ENCODE measurements at places on chromosomes 7 and 10. TPM values are rescaled to one million over a fixed set of nuclear protein-coding genes. Genes with fewer than 3 reads are reported as not detected.

- no peak for DNase-seq
- no peaks in the 10 kb centered on the region for H3K4me1 ChIP-seq
- no peak overlapping the region for H3K4me3 ChIP-seq
- no peaks in the 10 kb centered on the region for H3K27me3 ChIP-seq
- H3K36me3 ChIP-seq: no peaks in the 10 kb centered on the region
Measured at GRCh38 chr7:113283861-113284260, 165.5 kb upstream of the SMIM30 start.

- no peaks in the 10 kb centered on the region for H3K27me3 ChIP-seq
- peak overlapping the region; percentile 98 for H3K4me3 ChIP-seq
- peak overlapping the region; percentile 97 for H3K27ac ChIP-seq
Measured at GRCh38 chr7:130953196-130953595, 219.2 kb upstream of the KLF14 start.

DNA sequence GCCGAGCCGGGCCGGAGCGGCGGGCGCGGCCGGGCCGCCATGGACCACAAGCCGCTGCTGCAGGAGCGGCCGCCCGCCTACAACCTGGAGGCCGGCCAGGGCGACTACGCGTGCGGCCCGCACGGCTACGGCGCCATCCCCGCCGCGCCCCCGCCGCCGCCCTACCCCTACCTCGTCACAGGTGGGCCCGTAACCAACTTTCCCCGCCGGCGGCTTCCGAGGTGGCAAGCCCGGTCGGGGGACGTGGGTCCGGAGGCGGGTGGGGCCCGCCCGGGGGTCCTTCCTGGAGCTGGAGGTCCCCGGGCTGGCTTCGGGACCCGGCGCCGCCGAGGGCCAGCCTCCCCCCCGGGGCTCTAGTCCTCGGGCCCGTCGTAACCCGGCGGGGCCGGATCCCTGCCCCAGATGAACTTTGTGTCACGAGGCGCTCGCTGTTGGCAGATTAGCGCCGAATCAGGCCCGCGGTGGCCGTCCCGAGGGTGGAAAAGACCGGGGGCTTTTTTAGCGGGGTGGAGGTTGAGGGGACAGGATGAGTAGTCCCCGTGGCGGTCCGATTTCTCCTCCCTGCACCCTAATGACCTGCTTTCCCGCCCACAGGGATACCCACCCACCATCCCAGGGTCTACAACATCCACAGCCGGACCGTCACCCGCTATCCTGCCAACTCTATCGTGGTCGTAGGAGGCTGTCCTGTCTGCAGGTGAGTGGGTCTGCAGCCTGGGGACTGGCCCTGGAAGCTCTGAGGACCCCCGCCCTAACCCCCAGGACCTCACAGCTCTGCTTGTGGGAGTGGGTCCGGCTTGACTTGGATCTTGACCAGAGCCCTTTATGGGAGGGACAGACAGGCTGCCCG lies 496 bp downstream of the BRI3 start:
- H3K4me1 ChIP-seq: peaks cover 49% of the 10 kb centered on the region
- peak overlapping the region; percentile 56 for H3K4me3 ChIP-seq
- H3K27ac ChIP-seq: peak overlapping the region; percentile 80
- H3K36me3 ChIP-seq: no peaks in the 10 kb centered on the region
- no peaks in the 10 kb centered on the region for H3K27me3 ChIP-seq
- peak; percentile 26 for DNase-seq

The CTAGE8 gene
- not detected for total RNA-seq

- H3K27me3 ChIP-seq: no peaks in the 10 kb centered on the region
- H3K27ac ChIP-seq: no peak overlapping the region
- no peak overlapping the region for H3K4me3 ChIP-seq
Measured at GRCh38 chr7:52481571-52481970, 553.9 kb upstream of the POM121L12 start.

The ANXA8L1 gene
- total RNA-seq: not detected

DNA sequence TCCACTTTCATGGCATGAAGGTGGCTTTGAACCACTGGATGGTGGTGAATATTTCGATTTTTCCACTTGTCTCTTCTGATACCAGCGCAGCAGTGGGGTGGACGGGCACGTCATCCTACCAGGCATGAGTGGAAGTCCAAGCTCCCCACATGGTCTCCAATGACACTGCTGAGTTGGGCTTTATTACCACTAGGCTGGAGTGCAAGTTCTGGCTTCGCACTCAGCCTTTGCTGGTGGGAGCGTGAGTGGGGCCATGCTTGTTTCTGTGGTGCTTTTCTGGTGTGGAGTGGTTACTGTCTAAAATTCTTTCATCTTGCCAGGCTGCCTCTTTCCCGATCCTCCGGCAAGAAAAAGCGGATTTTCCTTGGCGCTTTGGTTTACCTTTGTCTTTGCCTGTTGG lies 70.1 kb upstream of the SDK1 start:
- H3K4me1 ChIP-seq: no peaks in the 10 kb centered on the region
- no peak overlapping the region for H3K4me3 ChIP-seq
- H3K27me3 ChIP-seq: no peaks in the 10 kb centered on the region

GRCh38 chr10:102120142-102120990 lies at the start of gene LDB1:
TSS of gene LDB1 (minus strand) at chr10:102120368. CDS start at chr10:102120110, 258 bp downstream.
- H3K36me3 ChIP-seq: no peaks in the 10 kb centered on the region
- H3K27me3 ChIP-seq: no peaks in the 10 kb centered on the region
- H3K27ac ChIP-seq: peak within 1 kb of the TSS; percentile 91

DNA sequence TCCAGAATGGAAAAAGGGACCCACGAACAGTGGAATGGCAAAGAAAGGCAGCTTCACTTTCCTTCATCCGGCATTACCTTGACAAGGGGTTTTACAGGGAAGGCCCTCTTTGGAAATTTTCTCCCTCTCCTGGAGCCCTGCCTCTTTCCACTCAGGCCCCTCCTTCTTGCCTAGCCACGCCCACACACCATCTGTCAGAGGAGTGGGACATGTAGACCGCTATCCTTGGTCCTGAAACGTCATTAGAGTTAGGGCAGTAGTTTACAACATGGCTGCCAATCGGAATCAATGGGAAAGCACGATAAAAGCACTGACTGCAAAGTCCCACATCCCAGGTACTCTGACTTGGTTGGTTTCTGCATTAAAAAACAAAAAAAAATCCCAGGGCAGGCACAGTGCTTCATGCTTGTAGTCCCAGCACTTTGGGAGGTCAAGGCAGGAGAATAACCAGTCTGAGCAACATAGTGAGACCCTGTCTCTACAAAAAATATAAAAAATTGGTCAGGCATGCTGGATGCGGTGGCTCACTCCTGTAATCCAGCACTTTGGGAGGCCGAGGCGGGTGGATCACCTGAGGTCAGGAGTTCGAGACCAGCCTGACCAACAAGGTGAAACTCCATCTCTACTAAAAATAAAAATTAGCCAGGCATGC lies 96.4 kb downstream of the MARCHF5 start:
- no peaks in the 10 kb centered on the region for H3K4me1 ChIP-seq
- H3K36me3 ChIP-seq: no peaks in the 10 kb centered on the region
- H3K4me3 ChIP-seq: no peak overlapping the region
- no peak overlapping the region for H3K27ac ChIP-seq
- H3K27me3 ChIP-seq: no peaks in the 10 kb centered on the region
- no peak for DNase-seq

GRCh38 chr10:130244928-130245495 lies 108.8 kb downstream of the GLRX3 start:
- DNase-seq: no peak

GRCh38 chr10:58331646-58332045 lies 3.2 kb upstream of the UBE2D1 start:
- peaks cover 20% of the 10 kb centered on the region for H3K4me1 ChIP-seq
- H3K36me3 ChIP-seq: no peaks in the 10 kb centered on the region
- DNase-seq: no peak
- H3K27ac ChIP-seq: no peak overlapping the region
- no peak overlapping the region for H3K4me3 ChIP-seq

The AKR1C2 gene
- not detected for total RNA-seq

The FAM221A gene
- total RNA-seq: 3.5 TPM

GRCh38 chr7:50591098-50591479 lies 25.9 kb upstream of the DDC start:
- DNase-seq: no peak
- no peak overlapping the region for H3K27ac ChIP-seq
- H3K36me3 ChIP-seq: no peaks in the 10 kb centered on the region
- no peaks in the 10 kb centered on the region for H3K27me3 ChIP-seq
- no peak overlapping the region for H3K4me3 ChIP-seq
- peaks cover 20% of the 10 kb centered on the region for H3K4me1 ChIP-seq

DNA sequence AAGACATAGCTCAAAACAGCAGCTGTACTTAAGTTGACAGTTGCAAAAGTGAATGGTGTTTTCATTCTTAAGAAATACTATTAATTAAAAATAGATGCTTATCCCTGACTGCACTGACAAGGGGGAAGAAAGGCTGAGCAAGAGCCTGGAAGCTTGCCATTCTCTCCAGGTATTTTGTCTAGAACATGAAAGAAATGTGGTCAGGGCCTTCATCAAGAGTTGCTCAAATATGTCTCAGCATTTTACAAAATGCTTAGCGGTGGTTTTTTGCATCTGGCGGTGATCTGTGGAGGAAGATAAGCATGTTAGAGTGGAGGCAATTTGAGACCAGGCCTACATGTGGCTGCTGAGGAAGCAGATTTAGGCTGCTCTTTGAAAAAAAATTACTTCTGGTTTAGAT lies 46.4 kb upstream of the CC2D2B start:
- H3K27ac ChIP-seq: no peak overlapping the region
- DNase-seq: no peak
- H3K36me3 ChIP-seq: peaks cover 11% of the 10 kb centered on the region
- no peaks in the 10 kb centered on the region for H3K27me3 ChIP-seq
- no peak overlapping the region for H3K4me3 ChIP-seq
- peaks cover 6% of the 10 kb centered on the region for H3K4me1 ChIP-seq

DNA sequence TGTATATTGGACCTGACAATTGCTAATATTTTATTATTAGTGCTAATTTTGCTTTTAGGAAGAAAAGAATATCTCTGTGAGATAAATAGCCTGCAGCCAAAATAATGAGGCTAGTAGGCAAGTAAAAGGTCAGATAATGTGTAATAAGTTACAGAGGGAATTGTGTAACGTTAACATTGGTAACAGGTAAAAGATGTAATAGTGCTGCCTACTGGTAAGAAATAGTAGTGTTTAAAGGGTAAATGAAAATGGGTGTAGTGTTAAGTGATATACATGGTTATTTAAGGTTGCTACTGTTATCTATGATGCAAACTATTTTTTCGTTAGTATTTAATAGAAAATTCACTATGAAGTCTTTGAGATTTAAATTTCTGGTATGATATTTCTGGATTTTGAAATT lies 9.2 kb upstream of the FOXP2 start:
- DNase-seq: no peak
- no peak overlapping the region for H3K4me3 ChIP-seq
- no peaks in the 10 kb centered on the region for H3K36me3 ChIP-seq

The UPF2 gene
- 29.9 TPM for total RNA-seq

- no peaks in the 10 kb centered on the region for H3K4me1 ChIP-seq
- DNase-seq: no peak
- no peaks in the 10 kb centered on the region for H3K36me3 ChIP-seq
- H3K4me3 ChIP-seq: no peak overlapping the region
- no peak overlapping the region for H3K27ac ChIP-seq
- no peaks in the 10 kb centered on the region for H3K27me3 ChIP-seq
Measured at GRCh38 chr10:112915590-112916572, 34.2 kb upstream of the TCF7L2 start.

GRCh38 chr10:3401491-3401938 lies 228.9 kb upstream of the PITRM1 start:
- H3K4me1 ChIP-seq: no peaks in the 10 kb centered on the region
- H3K27ac ChIP-seq: no peak overlapping the region
- H3K27me3 ChIP-seq: no peaks in the 10 kb centered on the region
- H3K4me3 ChIP-seq: no peak overlapping the region
- DNase-seq: no peak

The ADAM22 gene
- 1.2 TPM for total RNA-seq

The LEP gene
- not detected for total RNA-seq

The CYP26C1 gene
- total RNA-seq: not detected

- no peaks in the 10 kb centered on the region for H3K36me3 ChIP-seq
- no peak overlapping the region for H3K4me3 ChIP-seq
- no peak for DNase-seq
- H3K27ac ChIP-seq: no peak overlapping the region
- H3K4me1 ChIP-seq: no peaks in the 10 kb centered on the region
- peaks cover 5% of the 10 kb centered on the region for H3K27me3 ChIP-seq
Measured at GRCh38 chr10:3010816-3011460, 56.4 kb upstream of the PFKP start.

GRCh38 chr7:16986755-16987154 lies 105.0 kb upstream of the AGR3 start:
- no peak for DNase-seq
- H3K36me3 ChIP-seq: no peaks in the 10 kb centered on the region
- no peaks in the 10 kb centered on the region for H3K4me1 ChIP-seq
- no peak overlapping the region for H3K4me3 ChIP-seq
- no peaks in the 10 kb centered on the region for H3K27me3 ChIP-seq

All from CD4-positive, CD25-positive, alpha-beta regulatory T cell (primary cell).